ENCODE measurements at places on chromosomes 2 and 18.

DNA sequence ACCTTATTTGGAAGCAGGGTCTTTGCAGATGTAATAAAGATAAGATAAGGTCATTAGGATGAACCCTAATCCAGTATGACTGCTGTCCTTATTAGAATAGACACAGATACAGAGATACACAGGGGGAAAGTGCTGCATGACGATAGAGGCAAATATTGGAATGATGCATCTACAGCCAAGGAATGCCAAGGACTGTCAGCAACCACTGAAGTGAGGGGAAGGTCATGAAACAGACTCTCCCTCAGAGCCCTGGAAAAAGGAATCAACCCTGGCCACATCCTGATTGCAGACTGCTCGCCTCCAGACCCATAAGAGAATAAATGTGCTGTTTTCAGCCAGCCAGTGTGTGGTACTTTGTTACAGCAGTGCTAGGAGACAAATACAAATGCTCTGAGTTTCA lies 14.8 kb downstream of the TMEM237 start:
- DNase-seq = no peak

DNA sequence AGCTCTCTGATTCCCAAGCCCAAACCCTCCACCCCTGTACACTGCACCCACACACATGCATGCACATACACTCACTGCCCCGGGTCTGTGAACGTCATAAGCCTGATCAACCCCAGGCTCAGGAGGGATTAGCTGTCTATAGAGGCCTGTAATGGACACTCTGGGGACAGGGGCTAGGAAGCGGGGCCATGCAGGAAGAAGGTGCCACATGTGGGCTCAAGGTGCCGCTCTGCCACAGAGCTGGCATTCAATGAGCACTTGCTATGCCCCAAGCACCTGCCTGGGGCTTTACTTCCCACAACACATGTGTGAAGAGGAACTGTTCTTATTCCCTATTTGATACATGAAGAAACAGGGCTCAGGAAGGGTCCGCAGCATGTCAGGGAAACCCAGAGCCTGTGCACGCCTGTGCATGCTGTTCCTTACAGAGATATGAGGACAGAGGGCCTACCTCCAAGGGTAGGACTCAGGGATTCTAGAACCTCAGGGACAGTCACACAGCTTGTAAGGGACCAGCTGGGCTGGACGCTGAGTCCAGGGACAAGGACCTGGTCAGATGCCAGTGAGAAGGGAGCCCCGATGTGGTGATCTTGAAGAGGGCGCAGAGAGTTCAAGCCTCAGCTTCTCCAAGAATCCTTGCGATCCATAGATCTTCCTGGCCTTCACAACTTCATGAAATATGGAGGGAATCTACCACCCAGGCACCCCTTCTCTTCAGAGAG lies 5.0 kb downstream of the BIN1 start:
- DNase-seq = no peak

DNA sequence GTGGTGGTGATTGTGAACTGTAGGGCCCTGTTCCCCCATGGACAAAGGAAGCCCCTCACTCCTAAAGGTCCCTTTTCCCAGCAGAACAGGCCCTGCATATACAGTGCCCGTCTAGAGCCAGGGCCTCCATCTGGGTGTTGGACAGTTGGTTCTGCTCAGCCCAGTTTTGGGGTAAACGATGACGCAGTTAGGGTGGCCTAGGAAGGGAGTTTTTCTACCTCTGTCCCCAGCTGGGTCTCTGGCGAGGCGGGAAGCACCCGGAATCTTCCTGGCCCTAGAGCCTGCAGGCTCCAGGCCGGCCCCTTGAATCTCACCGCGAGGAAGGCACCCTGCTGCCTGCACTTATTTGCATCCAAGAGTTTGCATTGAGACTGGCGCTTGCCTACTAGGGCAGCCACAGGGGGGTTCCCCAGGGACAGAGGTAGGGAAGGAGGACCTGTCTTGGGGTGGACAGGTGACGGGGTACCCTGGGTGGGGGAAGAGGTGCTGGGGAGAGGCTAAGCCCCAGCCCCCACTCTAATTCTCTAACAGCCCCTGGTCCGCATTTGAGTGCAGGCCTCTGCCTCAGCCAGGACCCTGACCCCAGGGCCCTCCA lies 529 bp upstream of the MTA3 start:
- DNase-seq = no peak

DNA sequence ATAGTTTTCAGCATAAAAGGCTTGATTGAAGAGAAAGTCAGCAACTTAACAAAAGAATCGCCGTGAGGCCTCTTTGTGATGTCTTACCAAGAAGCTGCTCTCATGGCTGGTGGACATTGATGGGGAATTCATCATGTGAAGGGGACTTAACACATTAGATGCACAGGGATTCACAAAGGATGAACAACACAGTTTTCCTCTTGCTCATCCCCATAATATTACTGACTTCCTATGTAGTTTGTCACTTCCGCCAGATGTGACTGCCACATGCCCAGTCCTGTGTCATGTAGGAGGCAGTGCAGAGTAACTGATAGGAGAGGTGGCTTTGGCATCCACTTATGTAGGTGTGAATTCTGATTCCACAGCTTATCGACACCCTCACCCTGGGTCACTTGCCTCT lies 232.6 kb upstream of the LYPD1 start:
- DNase-seq = no peak

DNA sequence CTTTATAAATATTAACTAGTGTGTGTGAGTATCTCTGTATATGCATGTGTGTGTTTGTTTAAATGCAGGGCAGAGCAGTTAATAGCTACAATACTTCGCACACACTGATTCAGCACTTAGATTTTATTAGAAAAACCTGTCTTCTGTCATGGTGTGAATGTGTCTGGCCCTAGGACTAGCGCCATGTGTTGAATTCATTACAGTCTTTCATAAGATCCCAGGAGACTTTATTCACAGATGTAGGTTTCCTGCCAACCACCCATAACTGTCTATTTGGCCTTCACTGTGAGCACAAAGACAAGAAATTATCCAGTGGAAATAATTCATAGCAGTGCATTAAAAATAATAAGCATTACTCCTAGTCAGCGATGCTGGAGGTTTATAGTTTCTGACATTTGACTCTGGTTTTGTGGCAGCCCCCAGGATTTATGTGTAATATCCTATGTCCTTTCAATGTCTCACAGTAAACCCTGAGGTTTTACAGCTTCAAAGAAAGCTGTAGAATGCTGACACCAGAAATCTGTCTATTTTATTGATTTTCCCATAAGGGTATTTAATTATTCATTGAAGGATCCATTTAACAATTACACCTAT lies 93.9 kb downstream of the ZNF804A start:
- DNase-seq = no peak

- DNase-seq = no peak
Measured at GRCh38 chr18:10530852-10531251, 5.0 kb downstream of the NAPG start.

DNA sequence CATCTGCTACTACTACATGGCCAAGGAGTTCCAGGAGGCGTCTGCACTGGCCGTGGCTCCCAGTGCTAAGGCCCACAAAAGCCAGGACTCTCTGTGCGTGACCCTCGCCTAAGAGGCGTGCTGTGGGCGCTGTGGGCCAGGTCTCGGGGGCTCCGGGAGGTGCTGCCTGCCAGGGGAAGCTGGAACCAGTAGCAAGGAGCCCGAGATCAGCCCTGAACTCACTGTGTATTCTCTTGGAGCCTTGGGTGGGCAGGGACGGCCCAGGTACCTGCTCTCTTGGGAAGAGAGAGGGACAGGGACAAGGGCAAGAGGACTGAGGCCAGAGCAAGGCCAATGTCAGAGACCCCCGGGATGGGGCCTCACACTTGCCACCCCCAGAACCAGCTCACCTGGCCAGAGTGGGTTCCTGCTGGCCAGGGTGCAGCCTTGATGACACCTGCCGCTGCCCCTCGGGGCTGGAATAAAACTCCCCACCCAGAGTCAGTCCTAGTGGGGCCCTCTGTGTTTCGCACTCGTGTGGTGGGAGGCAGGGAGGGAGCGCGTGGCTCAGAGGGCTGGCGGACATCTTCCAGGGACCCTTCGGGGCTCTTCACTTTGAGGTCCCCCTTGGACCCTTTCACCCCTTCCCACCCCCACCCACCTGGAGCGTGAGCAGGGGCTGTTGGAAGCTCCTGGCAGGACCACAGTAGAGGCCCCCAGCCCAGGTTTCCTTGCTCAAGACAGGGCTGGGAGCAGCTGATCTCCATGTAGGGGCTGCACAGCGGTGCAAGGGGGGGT lies 5.7 kb downstream of the GPR35 start:
- no peak for DNase-seq

DNA sequence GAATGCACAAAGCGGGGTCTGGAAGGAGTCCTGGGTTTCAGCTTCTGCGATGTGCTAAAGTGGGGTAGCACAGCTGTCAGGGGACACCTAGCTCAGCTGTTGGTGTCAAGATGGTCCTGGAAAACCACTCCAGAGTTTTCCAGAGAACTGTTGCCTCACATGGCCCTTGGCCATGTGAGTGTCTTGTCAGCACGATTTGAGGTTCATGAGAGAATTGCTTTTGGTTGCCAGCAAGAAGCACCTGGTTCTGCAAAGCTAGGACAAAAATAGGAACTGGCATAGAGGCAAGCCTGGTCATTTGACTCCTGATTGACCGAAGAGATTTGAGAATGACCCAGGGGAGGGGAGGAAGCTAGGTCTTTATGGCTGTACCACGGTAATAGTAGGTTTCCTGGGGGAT lies 50.4 kb upstream of the CTLA4 start:
- no peak for DNase-seq

GRCh38 chr18:6255116-6255705 lies 159.5 kb downstream of the L3MBTL4 start:
- no peak for DNase-seq

- no peak for DNase-seq
Measured at GRCh38 chr18:33647365-33647764, 69.3 kb downstream of the ASXL3 start.

DNA sequence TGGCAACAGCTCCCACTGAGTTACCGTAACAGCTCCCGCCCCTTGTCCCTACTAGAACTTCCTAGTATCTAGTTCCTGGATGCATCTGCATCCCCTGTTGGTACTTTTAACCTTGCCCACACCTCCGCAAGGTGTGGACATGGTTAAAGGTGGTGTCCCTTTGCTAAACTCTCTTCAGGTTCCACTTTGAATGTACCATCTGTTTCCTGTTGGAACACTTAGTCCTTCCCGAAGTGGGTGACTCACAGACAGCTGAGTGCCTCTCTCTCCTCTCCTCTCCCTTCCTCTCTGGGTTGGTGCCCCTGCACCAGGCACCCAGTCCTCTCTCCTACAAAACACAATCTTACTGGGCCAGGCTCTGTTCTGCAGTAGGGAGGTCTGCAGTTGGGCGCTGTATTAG lies 19.6 kb upstream of the REL start:
- no peak for DNase-seq

DNA sequence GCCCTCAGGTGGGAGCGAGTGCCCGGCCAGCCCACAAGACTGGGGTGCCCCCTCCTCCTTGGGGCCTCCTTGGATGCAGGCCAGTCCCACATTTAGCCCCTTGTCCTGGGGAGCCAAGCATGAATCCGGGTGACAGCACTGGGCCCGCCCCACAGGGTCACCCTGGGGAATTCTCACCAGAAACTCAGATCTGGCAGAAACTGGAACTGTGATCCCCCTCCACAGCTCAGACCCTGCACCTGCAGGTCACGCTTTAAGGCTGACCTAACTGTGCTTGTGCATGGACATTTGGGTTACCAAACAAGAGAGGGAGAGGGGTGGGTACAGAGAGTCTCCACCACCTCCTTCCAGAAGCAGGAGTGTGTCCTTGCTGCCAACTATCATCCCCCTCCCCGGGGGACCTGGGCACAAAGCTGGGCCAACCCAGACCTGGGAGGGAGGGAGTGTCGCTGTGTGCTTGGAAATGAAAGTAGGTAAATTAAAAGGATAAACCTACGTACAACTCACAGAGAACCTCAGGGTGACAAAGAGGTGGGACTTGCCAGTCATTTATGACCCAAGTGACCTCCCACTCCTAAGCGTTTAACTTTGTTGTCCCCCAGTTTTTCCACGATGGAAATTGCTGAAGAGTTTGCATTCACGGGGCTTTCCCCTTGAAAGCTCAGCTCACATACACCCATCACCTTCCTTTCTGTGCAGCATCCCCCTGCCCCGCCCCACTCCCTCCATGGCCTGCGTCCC lies 9.1 kb downstream of the ITM2C start:
- DNase-seq = no peak

DNA sequence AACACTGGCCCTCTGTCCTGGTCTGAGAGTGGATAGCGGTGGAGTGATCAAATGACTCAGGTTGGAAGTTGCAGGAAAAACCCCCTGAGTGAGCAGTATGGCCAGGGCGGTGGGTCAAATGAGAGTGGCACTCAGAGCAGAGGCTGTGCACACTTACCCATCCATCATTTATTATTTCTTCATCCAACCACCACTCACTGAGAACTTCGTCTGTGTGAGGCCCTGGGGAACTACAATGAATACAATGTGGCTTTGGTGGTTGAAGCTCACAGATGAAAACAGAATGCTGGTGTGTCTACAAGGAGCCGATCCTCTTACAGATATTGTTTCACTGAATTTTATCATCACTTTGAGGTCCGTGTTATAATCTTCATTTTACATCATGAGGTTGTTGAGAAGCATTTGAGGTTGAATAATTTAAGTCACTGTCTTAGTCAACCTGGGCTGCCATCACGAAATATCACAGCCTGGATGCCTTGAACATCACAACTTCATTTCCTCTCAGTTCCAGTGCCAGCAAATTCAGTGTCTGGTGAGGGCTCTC lies 73.4 kb upstream of the ID2 start:
- DNase-seq = no peak

- no peak for DNase-seq
Measured at GRCh38 chr2:120777170-120777751, 41.6 kb downstream of the GLI2 start.

DNA sequence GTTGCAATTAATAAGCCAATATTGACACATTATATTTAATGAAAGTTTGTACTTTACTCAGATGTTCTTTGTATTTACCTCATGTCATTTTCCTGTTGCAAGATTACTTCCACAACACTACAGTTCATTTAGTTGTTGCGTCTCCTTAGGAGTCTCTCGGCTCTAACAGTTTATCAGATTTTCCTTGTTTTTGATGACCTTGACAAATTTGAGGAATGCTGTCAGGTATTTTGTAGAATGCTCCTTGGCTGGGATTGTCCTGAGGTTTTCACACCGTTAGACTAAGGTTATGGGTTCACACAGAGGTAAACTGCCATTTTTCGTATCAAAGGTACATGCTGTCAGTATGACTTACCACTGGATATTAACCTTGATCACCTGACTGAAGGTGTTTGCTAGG lies 416.6 kb upstream of the TNP1 start:
- no peak for DNase-seq

- no peak for DNase-seq
Measured at GRCh38 chr2:40487602-40488001, 35.7 kb upstream of the SLC8A1 start.

DNA sequence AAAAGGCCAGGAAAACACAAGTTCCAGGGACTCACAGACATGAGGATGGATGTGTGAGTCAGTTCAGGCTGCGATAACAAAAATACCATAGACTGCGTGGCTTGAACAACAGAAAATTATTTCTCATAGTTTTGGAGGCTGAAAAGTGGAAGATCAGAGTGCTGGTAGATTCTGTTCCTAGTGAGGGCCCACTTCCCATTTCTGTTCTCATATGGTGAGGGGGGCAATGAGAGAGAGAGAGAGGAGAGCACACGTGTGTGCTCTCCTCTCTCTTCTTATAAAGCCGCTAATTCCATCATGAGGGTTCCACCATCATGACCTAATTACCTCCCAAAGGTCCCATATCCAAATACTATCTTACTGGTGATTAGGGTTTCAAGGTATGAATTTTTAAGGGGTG lies 23.0 kb downstream of the KLHL14 start:
- no peak for DNase-seq

- no peak for DNase-seq
Measured at GRCh38 chr2:139369423-139370409, 589.5 kb upstream of the NXPH2 start.

GRCh38 chr2:140893685-140894084 lies 1237.1 kb downstream of the LRP1B start:
- no peak for DNase-seq
